RPMI7951 (cell line): ENCODE measurements at places on chromosomes 1 and 21.

DNA sequence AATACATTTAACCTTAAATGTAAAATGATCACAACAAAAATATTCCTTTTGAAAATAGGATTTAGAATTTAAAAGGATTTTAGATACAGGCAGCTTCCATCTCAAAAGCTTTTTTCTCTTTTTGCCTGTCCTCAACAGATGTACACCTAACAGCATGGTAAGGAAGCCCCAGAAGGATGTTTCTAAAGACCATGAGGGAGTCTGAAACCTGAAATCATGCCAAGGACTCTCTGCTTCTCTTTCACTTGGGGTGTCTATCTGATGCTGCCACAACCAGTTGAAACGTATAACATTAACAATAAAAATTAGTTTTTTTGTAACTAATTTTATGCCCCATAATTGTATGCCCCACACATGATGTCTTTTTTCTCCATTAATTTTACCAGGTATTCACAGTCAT is 5.4 kb upstream of the ZNF281 start:
- no peak for DNase-seq

- DNase-seq, result no peak
Measured at GRCh38 chr1:176961678-176962077, 202.8 kb downstream of the ASTN1 start.

- peak; percentile 81 for DNase-seq
Measured at GRCh38 chr1:31407029-31407626, 5.9 kb upstream of the SERINC2 start.

- no peak for DNase-seq
Measured at GRCh38 chr1:196056966-196057365, 551.3 kb downstream of the KCNT2 start.

- peak; percentile 29 for DNase-seq
Measured at GRCh38 chr1:11862890-11863289, 4.1 kb upstream of the NPPB start.

- no peak for DNase-seq
Measured at GRCh38 chr1:34342334-34342733, 165.6 kb downstream of the C1orf94 start.

DNA sequence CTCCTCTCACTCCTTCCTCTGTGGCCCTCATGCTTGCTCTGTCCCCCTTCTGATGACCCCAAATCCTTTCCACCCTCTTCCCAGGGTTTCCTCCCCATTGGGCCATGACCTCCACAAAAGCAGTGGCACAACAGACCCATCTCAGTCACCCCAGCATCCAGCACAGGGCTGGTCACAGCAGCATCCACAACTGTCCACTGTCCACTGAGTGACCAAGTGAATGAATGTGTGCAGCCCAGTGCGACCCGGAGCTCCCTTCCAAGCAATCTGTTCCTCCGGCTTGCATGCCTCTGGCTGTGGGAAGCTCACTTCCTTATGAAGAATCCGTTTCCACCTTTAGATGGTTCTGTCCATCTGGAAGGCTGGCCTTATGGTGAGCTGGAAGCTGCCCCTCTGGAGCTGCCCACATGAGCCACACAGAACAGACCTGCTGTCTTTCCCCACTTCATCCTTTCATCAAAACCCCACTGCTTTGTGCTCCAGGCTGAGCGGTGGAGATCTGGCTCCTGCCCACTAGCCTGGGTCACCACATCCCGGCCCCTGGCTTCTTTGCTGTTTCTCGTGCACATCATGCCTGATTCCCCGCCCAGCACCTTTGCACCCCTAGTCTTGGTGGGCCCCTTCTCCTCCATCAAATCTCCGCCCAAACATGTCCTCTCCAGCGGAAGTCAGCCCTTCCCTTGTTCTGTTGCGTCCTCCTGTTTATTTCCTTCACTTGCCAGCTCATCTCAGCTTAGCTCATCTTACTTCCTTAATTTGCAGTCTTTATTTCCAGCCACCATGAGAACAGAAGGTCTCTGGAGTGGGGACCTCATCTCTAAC is 56.4 kb downstream of the EDN2 start:
- no peak for DNase-seq

- no peak for DNase-seq
Measured at GRCh38 chr1:85315789-85316188, 39.4 kb upstream of the BCL10 start.
